Choroid plexus epithelial cell (primary cell): ENCODE measurements at places on chromosomes 4 and X.

DNA sequence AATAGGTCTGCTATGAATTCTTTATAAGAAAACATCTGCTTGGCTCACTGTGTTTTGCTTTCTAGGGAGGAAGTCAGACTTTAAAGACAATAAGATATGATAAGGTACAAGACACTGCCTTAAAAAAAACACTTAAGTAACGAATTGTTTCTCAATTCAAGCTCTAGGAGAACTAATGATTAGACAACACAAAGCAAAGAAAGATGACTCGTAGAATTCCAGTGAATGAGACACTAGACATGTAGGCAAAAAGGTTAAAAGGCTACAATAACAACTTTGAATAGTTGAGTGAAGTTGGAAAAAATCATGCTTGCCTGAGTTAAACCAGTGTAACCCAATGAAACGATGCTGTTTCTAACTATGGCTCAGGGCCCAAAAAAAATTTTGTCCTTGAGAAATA is 344.4 kb upstream of the ACTRT1 start:
- no peak for DNase-seq

DNA sequence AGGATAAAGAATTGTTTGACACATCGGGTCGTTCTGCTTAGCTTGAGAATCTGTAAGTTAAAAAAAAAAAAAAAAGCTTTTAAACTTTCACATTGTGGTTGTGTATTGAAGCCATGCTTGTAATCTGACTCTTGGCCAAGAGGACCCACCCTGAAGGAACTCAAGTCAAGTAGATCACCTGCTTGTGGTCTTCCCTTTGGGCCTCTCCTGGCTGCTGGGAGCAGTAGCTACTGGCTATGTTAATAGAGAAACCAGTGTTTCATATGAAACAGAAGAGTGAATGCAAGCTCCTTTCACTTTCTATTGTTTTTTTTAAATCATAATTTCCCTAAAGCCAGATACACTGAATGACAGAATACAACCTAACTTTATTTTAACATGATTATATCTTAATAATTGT is 402.4 kb upstream of the NDST4 start:
- no peak for DNase-seq

- DNase-seq, result peak; percentile 23
Observed at GRCh38 chrX:136712650-136713310, 64.8 kb downstream of the CD40LG start.

GRCh38 chrX:49189606-49190005 is 3.4 kb upstream of the PRICKLE3 start:
- DNase-seq, result no peak

- peak; percentile 60 for DNase-seq
Observed at GRCh38 chrX:139759637-139760036, 51.7 kb upstream of the MCF2 start.

GRCh38 chr4:48329193-48329592 is 12.1 kb upstream of the SLAIN2 start:
- DNase-seq, result no peak
